ENCODE measurements at places on chromosomes 12 and 14.
A peak's percentile ranks its signal among the peaks of the same experiment; 100 is the strongest.

DNA sequence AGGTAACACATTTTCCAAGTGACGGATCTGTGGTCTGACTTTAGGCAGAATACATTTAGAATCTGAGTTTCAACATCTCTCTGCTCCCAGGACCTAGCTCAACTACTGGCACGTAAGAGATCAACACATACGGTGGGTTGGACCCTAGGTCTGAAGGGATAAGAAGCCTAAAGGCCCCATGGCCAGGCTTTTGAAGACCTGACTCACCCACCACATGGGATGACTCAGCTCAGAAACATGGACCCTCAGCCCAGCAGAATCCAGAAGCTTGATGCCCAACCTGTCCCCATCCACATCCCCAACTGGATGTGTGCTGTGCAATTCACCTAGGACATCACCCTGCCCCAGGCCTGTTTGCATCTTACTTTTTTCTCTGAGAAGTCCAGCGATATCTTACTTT, 770.2 kb downstream of the BCL11B start:
- DNase-seq = no peak

DNA sequence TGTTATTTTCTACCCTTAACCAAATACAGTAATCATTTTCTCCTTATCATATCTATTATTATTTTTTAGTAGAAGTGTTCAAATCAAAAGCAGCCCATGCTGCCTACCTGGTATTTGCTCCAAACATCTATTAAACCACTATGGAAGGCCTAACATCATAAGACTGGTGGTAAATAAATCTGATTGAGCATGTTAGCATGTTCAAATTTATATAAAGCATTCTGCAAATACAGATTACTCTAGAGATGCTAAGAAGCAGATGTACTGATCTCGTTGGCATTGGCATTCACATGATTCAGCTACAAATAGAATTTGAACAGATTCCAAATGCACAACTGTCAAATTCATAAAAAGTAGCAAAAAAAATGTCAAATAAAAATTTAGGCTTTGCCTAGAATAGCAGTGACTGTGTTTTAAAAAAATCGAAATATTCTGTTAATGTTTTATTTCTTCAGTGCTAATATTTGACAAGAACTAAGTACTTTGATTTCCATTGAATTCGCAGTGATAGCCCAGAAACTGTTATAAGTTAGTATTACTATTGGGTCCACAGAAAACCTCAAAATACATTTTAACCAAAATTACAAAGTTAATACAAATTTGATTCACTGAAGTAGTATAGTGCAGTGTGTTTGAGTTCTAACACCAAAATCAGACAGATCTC, 9.4 kb upstream of the OSBPL8 start:
- DNase-seq = no peak

GRCh38 chr14:61754627-61755381, 7.4 kb upstream of the SNAPC1 start:
- no peak for DNase-seq

GRCh38 chr14:100224229-100224866, 14.6 kb upstream of the YY1 start:
- no peak for DNase-seq

- DNase-seq = peak; percentile 77
Observed at GRCh38 chr12:108616941-108617858, 16.5 kb downstream of the SELPLG start.

DNA sequence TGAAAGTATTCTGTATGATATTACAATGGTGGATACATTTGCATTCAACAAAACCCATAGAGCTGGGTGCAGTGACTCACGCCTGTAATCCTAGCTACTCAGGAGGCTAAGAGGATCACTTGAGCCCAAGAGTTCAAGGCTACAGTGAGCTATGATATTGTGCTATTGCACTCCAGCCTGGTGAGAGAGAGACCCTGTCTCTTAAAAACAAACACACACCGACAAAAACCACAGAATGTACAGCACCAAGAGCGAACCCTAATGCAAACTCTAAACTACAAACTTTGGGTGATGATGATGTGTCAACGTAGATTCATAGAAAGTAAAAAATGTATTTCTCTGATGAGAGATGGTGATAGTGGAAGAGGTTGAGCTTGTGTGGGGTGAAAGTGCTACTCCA, 8.6 kb downstream of the CAPRIN2 start:
- DNase-seq = no peak

- no peak for DNase-seq
Observed at GRCh38 chr14:94515856-94516255, 6.6 kb upstream of the SERPINA12 start.

DNA sequence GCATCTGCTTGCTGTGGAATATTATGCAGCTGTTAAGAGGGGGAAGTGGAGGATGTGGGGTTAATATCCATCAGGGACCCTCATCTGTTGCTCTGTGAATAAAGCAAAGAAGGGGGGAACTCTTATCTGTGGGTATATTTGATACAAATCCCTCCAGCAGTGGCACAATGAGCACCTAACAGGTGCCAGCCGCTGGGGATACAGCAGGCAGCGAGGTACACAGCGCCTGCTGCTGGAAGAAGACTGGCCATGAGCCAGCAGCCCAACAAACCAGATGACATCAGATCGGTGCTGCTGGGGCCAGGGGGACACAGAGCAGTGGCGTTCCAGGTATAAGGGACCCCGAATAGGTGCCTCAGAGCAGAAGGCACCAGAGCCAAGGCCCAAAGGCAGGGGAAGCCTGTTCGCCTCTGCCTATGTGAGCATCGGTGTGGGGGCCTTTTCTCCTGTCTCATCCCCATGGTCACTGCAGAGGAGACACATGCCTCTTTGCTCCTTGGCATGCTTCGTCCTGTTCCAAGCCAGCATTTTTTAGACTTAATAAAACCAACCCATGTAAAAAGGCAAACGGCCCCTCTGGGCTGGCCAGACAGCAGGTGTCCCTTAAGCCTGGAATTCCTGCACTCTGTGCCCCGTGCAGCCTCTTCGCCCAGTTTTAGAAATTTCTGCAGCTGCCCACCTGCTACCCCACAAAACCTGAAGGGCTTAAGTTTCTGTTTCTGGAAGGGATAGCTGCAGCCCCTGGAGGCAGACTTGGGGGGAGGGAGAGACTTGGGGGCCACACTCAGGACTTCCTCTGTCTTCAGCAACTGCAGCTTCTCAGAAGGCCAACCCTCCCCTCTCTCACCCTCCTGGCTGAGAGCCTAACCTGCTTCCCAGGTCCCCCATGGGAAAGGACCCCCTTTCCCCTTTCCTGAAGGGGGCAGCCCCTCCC, 1.6 kb upstream of the CKB start:
- DNase-seq = no peak

GRCh38 chr14:90839024-90839888, 23.0 kb upstream of the TTC7B start:
- peak; percentile 94 for DNase-seq

DNA sequence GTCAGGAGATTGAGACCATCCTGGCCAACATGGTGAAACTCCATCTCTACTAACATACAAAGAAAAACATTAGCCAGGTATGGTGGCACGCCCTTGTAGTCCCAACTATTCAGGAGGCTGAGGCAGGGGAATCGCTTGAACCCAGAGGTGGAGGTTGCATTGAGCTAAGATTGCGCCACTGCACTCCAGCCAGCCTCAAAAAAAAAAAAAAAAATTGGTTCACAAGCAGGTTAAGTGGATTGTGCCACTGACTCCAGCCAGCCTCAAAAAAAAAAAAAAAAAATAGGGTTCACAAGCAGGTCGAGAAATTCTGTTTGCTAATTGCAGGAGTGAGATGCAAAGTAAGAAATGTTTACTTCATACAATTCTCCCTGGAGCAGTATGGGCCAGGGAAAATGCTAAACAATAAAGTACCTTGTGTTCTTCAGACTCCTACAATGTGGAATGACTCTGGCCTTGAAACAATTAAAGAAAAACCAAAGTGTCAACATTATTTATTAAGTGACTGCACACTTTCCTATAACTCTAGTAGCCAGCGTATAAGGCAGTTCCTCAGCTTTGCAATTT, 6.1 kb downstream of the EDDM3B start:
- no peak for DNase-seq

- DNase-seq = no peak
Observed at GRCh38 chr12:52383331-52383730, 2.1 kb downstream of the KRT84 start.

GRCh38 chr12:31872831-31873604, 86.2 kb upstream of the RESF1 start:
- no peak for DNase-seq

GRCh38 chr14:47365233-47365632, 310.2 kb downstream of the MDGA2 start:
- DNase-seq = no peak

DNA sequence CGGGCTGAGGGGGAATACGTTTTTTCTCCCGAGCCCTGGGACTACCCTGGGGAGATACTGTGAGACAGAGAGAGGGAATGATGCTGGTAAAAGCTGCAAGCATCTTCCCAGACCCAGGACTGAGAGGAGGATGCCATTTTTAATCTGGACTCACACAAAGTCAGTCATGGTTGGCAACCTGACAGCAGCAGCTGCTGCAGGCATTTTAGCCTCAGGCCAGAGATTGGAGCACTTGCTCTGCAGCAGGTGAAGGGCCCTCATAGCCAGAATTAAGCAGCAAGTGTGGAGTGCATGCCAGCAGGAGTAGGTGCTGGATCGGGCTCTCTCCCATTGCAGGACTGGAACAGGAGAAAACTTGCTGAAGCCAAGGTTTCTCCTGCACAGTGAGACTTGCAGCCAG, 361.1 kb upstream of the CLEC14A start:
- no peak for DNase-seq

Data from inflammatory macrophage treated with lipopolysaccharide for 4 hours (primary cell).